ENCODE measurements at places on chromosomes 3 and 15. TPM values are rescaled to one million over a fixed set of nuclear protein-coding genes. Genes with fewer than 3 reads are reported as not detected.

Gene CFAP91
- total RNA-seq, result 0.90 TPM

Gene CNBP
- total RNA-seq, result 355 TPM

Gene DUOXA2
- total RNA-seq, result not detected

Gene PLA2G4B
- total RNA-seq, result 4.7 TPM

Gene SIDT1
- not detected for total RNA-seq

Gene CCK
- total RNA-seq, result not detected

Gene CCR4
- total RNA-seq, result 0.10 TPM

Gene MYL3
- not detected for total RNA-seq

Gene ZKSCAN7
- not detected for total RNA-seq

Gene GDPGP1
- 22.8 TPM for total RNA-seq

Gene NXPE3
- total RNA-seq, result 30.4 TPM

Gene GOLGA6L10
- 3.5 TPM for total RNA-seq

Gene SLC51B
- 0.51 TPM for total RNA-seq

Gene IL5RA
- total RNA-seq, result not detected

Gene C3orf20
- not detected for total RNA-seq

Gene SOX14
- not detected for total RNA-seq

Gene OCA2
- 0.13 TPM for total RNA-seq

Gene ADPRH
- total RNA-seq, result 7.8 TPM

Gene GHSR
- total RNA-seq, result not detected

Gene ARPIN
- total RNA-seq, result 6.3 TPM

Gene CLDN11
- total RNA-seq, result 1.9 TPM

Gene RETNLB
- not detected for total RNA-seq

Gene CACNA2D2
- 0.59 TPM for total RNA-seq

Gene ATR
- total RNA-seq, result 38.6 TPM

Gene ABTB1
- total RNA-seq, result 6.9 TPM

Gene MAGEL2
- total RNA-seq, result not detected

Gene CCDC39
- total RNA-seq, result not detected

Gene HHATL
- total RNA-seq, result not detected

Gene HESX1
- total RNA-seq, result 1.1 TPM

Gene GOLGA8G
- total RNA-seq, result not detected

Gene GABRR3
- not detected for total RNA-seq
